Amniotic stem cell (primary cell): ENCODE measurements at places on chromosomes 12 and 14.

- DNase-seq, result no peak
These were observed 253.7 kb downstream of the SLC6A15 start for GRCh38 chr12:84658877-84659276.

DNA sequence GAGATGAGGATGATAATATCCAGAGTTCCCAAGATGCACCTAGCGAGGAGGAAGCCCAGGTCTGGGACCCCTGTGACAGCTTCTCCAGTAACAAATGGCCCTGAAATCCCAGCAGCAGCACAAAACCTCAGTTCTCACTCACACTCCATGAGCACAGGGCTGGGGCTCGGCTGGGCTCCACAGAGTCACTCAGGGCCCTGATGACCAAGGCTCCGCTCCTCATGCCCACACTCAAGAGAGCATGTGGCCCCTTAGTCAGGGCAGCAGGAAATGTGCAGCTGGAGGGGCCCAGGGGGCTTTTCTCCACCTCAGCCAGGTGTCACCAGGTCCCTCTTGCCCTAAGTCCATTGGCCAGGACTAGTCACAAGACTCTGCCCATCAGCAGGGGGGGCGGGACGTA is 242.7 kb upstream of the SFSWAP start:
- no peak for DNase-seq

DNA sequence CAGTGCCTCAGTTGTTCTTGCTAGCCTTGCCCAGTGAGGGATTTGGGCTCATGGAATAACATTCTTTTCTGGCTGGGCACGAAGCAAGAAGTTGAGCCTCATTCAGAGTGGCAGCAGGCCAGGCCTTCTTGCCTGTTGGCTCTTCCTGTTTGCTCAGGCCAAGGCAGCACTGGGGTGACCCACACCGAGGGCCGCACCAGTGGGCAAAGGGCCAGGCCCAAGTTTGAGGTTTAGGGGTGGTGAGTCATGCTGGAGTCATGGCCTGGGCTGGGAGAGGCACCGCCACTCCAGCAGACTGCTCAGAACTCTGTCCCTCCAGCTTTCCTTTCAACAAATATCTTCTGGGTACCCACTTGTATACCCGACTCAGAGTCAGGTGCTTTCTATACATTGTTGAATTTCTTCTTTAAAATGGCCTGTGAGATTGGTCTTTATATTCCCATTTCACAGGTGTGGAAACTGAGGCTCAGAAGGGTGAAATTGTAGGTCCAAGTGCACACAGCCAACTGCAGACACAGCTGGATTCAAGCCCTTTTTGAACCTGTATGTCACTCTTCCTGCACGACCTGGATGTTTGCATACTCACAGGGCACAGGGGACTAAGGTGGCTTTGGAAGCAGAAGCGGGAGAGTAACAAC is 279.4 kb downstream of the FOXN3 start:
- peak; percentile 55 for DNase-seq

- DNase-seq, result no peak
These were observed 378.8 kb downstream of the MED13L start for GRCh38 chr12:115898670-115899069.
